Bronchial epithelial cell (primary cell): ENCODE measurements at places on chromosomes 1 and 21. TPM values are rescaled to one million over a fixed set of nuclear protein-coding genes. Genes with fewer than 3 reads are reported as not detected.

DNA sequence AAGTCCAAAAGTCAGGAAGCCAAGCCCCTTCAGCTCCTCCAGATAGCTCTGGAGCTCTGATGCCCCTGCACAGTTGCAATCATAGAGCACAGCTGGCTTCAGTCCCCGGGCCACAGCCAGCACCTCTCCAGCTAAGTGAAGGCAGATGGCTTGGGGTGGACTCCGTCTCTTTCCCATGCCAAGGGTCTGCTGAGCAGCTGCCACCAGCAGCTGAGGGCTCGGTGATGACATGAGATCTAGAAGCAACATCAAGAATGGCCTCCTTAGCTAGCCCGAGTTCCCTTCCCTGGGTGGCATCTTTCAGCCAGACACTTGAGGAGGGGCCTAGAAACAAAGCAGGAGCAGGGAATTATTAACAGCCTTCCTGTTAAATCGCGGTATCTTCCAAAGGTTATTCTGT lies 973 bp downstream of the C1orf74 start:
- peak; percentile 19 for DNase-seq

- DNase-seq = no peak
These were observed 6.8 kb downstream of the FMOD start for GRCh38 chr1:203343956-203344754.

GRCh38 chr1:161440312-161440894 lies 64.9 kb upstream of the FCGR2A start:
- peak; percentile 19 for DNase-seq

GRCh38 chr1:205298191-205298994 lies 23.2 kb downstream of the NUAK2 start:
- peak; percentile 97 for DNase-seq

- DNase-seq = no peak
These were observed 226.9 kb downstream of the TGFB2 start for GRCh38 chr1:218572050-218572449.

- DNase-seq = peak; percentile 63
These were observed 20.0 kb upstream of the ALDH4A1 start for GRCh38 chr1:18922319-18922726.

GRCh38 chr1:61123326-61123725 lies 41.0 kb downstream of the NFIA start:
- DNase-seq = no peak

DNA sequence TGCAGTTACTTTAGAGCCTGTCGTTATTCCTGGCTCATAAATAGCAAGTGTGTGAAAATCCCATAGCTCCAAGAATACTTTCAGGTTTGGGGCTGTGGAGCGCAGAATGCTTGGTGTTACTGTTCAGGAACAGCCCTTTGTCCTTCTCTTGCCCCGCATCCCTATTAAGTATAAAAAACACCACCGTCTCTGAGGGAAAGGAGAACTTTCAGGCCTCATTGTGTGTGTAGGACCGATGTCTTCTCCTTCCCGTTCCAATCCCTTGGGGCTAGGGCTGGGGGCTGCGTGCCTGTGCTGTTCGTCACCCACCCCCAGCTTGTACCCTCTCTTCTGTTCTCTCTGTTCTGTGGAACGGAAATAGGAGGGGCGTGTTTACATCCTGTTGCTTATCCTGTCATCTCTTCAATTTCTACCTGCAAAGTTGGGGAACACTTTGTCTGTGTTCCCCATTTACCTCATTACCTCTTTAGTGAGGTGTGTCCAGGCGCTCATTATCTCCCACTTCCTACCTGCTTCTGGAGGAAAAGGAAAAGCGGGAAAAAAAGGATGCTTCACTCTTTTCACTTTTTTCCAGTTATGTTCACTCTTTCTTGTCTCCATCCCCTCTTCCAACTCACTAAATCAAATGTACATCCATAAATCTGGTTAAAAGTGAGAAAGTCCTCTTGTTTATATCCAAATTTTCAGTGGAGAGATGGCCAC lies 788 bp upstream of the TXNIP start:
- no peak for DNase-seq

The S100A12 gene
- 5.5 TPM in 1 of 2 replicates, not detected in the other for total RNA-seq

The FCRL6 gene
- total RNA-seq = 0.13 TPM in 1 of 2 replicates, not detected in the other

The XKR8 gene
- total RNA-seq = 2.4 and 3.2 TPM in 2 replicates
